NCI-H510A (cell line): ENCODE measurements at places on chromosomes 5 and 9.

- no peak for DNase-seq
Measured at GRCh38 chr9:135777623-135778177, 75.7 kb downstream of the KCNT1 start.

- no peak for DNase-seq
Measured at GRCh38 chr9:16869882-16870595, 431 bp downstream of the BNC2 start.

GRCh38 chr9:3040761-3041160, 196.9 kb upstream of the PUM3 start:
- no peak for DNase-seq

DNA sequence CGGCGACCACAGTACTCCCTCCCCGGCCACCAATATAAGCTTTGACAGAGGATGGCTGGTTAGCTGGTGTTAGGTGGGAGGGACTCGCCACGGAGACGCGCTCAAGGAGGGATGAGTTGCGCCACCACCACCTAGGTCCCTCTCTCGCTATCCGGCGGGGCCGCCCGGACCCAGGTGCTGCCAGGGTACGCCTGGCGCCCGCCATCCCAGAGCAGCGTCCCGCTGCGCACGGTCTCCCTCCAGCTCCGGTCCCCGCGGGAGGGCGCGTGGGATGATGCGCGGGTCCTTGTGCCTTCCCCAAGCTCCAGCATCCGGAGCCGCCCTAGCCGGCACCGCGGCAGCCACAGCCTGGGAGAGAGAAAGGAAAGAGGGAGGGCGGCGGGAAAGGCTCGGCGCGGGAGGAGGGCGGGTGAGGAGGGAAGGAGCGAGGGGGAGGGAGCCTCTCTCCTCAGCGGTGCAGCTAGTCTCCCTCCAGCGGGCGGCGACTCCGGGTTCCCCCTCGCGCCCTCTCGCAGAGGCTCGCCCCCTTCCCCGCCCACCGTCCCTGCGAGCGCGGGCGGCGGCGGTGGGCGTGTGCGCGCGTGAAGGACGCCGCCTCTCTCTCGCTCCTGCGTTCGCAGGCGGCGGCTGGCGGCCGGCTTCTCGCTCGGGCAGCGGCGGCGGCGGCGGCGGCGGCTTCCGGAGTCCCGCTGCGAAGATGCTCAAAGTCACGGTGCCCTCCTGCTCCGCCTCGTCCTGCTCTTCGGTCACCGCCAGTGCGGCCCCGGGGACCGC, at the start of gene CAMK4:
Gene CAMK4, plus strand, starts transcription at position 598 of the 774 bp plus-strand sequence. Its CDS starts 100 bp downstream, at position 698.
- peak; percentile 63 for DNase-seq

DNA sequence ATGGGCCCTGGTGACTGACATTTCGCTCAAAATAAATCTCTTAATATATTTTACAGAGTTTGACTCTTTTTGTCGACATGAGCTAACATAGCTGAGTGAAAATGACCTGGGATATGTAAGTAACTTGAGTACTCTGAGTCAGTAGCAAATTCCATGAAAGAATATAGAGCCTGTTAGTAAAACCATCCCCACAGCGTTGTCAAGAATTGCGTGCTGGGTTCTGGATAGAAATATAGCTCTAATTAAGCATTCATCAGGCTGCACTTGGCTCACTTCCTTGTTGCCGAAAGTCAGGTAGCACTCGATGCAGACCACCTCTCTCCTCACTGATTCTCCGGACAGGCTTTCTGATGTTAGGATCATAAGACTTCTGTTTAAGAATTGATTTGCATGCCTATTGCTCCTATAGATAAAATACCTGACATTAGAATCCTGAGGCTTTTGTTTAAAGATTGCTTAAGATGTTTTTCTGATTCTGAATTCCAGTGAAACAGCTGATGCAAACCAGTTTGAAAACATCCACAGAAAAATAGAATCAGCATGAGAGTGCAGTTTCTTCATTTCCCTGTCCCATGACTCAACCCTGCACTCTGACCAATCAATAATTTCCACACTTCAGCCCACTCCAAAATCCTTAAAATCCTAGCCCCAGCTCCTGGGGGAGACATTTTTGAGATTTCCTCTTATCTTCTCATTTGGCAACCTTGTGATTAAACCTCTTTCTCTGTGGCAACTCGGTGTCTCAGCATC, 310.6 kb downstream of the DIRAS2 start:
- DNase-seq, result no peak

GRCh38 chr9:16753256-16753655, 117.2 kb downstream of the BNC2 start:
- no peak for DNase-seq

DNA sequence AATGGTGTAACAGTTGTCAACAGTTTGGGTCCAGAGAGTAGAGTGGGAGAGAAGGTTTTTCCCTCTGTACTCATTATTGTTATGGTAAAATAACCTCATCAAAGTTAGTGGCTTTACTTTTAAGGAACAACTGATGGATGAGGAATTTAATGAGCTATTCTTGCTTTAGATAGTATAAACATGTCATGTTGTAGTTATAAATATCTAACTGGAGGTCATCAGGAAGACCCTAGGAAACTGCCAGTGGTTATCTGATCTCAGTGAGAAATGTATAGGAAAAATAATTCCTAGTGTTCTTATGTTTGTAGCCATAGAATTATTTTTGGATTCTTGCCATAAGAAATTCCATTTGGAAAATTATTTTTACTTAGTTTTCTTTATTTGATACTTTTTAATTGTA, 4.1 kb downstream of the ERCC6L2 start:
- no peak for DNase-seq

GRCh38 chr9:117815315-117815714, 111.1 kb downstream of the TLR4 start:
- DNase-seq, result no peak
